ENCODE measurements at places on chromosomes 7 and 10. TPM values are rescaled to one million over a fixed set of nuclear protein-coding genes. Genes with fewer than 3 reads are reported as not detected.

DNA sequence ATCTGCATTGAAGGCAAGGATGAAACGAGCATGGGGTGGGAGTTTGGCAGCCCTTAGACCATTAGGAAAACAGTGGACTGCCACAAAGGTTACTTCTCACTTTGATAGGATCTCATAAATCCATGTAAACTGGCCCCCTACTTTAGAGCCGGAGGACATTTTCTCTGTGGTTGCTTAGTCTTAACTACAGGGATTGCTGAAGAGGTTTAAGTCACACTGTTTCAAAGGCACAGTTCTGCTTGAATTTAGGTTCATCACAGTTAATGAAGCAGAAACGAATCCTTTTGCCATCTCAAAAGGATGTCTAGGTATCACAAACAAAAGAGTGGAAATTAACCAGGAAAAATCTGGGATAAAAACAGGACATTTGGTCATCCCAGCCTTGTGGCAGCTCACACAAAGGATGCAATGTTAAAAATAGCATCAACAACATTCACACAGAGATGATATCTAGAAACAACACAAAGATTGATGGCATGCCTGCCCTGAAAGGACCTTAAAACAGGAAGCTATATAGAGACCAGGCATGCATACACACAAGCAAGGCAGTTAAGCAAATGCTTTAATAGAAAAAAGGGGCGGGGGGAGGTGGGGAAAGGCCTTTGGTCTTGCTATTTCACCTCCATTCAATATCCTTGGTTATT lies 74.0 kb downstream of the DOCK4 start:
- H3K4me1 ChIP-seq, result no peaks in the 10 kb centered on the region
- no peak for DNase-seq
- no peaks in the 10 kb centered on the region for H3K36me3 ChIP-seq
- no peak overlapping the region for H3K27ac ChIP-seq

DNA sequence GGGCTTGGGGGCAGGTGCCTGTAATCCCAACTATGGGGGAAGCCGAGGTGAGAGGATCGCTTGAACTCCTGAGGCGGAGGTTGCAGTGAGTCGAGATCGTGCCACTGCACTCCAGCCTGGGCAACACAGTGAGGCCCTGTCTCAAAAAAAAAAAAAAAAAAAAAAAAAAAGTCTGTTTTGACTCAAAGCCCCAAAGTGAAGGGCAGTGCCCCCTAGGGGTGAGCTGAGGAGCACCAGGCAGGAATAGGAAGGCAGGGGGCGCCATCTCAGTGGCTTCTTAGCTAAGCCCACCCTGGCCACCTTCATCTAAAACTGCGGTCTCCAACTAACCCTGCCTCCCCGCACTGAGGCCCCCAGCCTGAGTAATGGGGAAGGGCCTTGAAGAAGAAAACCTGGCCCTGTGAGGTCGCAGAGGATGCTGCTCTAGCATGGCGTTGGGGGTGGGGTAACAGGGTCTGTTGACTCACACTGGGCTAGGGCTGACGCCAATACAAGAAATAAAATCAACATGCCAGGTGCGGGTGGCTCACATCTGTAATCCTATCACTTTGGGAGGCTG lies 9.8 kb downstream of the PODXL start:
- no peak overlapping the region for H3K4me3 ChIP-seq
- H3K27me3 ChIP-seq, result no peaks in the 10 kb centered on the region

The TMEM254 gene
- 11.8 TPM for total RNA-seq

DNA sequence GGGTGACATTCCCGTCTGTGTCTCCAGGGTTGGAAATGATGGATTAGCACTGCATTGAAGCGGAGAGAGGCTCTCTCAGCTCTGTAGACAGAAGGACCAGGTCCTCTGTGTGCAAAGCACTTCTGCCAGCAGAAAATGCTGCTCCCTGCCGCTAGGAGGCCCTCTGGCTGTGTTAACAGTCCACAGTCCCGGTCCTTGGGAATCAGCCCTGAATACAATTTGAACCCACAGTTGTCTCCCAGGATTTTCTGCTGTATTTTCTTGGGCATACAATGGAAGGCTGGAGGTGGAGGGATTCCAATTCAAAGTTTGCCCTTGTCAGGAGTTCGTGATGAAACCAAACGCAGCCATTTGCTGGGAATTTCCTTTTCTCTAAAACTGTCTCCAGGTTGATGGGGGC lies 205.2 kb downstream of the GLRX3 start:
- H3K27me3 ChIP-seq, result no peaks in the 10 kb centered on the region
- no peak overlapping the region for H3K27ac ChIP-seq
- no peaks in the 10 kb centered on the region for H3K36me3 ChIP-seq
- no peaks in the 10 kb centered on the region for H3K4me1 ChIP-seq

DNA sequence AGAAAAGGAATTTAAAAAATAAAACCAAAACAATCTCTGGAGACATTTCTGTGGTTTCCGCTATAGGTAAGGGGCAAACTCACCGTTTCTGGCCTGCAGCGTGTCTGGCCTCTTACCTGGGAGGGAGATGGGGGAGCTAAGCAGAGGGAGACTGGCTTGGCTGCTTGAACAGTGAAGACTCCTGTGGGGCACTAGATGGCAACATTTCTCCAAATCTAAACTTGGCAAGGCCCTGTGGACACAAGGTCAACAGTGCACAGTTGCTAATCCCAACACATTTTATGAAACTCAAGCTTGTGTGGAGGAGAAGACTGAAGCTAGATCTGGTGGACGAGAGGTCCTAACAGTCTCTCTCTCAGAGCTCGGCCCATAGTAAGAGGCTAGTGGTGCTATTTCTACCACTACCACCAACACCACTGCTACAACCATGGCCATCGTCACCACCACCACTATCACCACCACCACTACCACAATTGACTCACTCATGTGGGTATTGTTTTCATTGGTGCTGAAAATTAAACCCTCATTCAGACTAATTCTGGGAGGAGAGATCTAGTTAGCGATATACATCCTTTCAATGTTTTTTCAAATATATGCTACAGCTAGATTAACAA lies 28.4 kb upstream of the CDHR3 start:
- no peak overlapping the region for H3K27ac ChIP-seq
- no peaks in the 10 kb centered on the region for H3K36me3 ChIP-seq
- H3K27me3 ChIP-seq, result no peaks in the 10 kb centered on the region
- no peak for DNase-seq
- no peak overlapping the region for H3K4me3 ChIP-seq

The TMEM106B gene
- 26.8 TPM for total RNA-seq

GRCh38 chr10:132845041-132845551 lies 59.1 kb upstream of the NKX6-2 start:
- H3K4me1 ChIP-seq, result peaks cover 5% of the 10 kb centered on the region
- DNase-seq, result no peak
- no peak overlapping the region for H3K4me3 ChIP-seq
- no peak overlapping the region for H3K27ac ChIP-seq

The SLC26A5 gene
- not detected for total RNA-seq

DNA sequence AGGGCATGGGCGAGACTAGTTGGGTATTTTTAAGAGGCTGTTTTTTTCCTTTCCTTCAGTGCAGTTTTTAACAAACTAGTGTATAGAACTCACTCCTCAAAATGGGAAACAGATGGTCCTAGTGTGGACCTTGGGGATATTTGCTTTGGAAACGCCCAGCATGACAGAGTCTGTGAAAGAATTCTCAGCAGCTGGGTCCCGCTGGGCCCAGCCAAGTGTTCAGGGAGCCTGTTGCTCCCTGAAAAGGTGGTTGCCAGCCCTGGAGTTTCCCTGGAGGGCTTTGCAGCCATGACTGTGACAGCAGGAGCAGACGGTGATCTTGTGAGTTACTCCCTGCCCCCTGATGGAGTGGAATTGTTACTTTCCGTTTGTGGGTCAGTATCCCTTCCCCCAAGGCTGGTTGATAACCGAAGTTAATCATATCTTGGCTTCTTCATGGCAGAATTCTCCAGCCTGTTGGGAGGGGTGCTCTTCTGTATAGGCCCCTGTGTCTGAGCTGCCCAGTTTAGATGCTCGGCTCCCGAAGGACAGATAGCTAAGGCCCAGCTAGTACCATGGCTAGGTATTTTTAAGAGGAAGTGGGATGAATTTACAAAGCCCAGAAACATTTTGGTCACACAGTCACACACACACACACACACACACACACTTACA lies 278.6 kb upstream of the HABP2 start:
- no peak overlapping the region for H3K27ac ChIP-seq
- no peaks in the 10 kb centered on the region for H3K27me3 ChIP-seq
- H3K4me3 ChIP-seq, result no peak overlapping the region
- DNase-seq, result no peak

- no peak overlapping the region for H3K27ac ChIP-seq
- H3K4me3 ChIP-seq, result no peak overlapping the region
- no peak for DNase-seq
- no peaks in the 10 kb centered on the region for H3K27me3 ChIP-seq
Observed at GRCh38 chr7:20438248-20438647, 107.5 kb downstream of the ITGB8 start.

- peak overlapping the region; percentile 87 for H3K27ac ChIP-seq
- H3K4me1 ChIP-seq, result peaks cover 68% of the 10 kb centered on the region
- DNase-seq, result no peak
Observed at GRCh38 chr10:8405596-8405995, 351.1 kb downstream of the GATA3 start.

The TMEM140 gene
- 6.6 TPM for total RNA-seq

- H3K4me1 ChIP-seq, result peaks cover 14% of the 10 kb centered on the region
- H3K4me3 ChIP-seq, result no peak overlapping the region
- H3K27ac ChIP-seq, result no peak overlapping the region
- H3K27me3 ChIP-seq, result no peaks in the 10 kb centered on the region
Observed at GRCh38 chr7:140669352-140669751, 3.4 kb upstream of the ADCK2 start.

- DNase-seq, result no peak
- H3K27me3 ChIP-seq, result no peaks in the 10 kb centered on the region
- H3K4me1 ChIP-seq, result no peaks in the 10 kb centered on the region
- H3K36me3 ChIP-seq, result no peaks in the 10 kb centered on the region
- H3K4me3 ChIP-seq, result no peak overlapping the region
- no peak overlapping the region for H3K27ac ChIP-seq
Observed at GRCh38 chr7:17044396-17044795, 162.6 kb upstream of the AGR3 start.

DNA sequence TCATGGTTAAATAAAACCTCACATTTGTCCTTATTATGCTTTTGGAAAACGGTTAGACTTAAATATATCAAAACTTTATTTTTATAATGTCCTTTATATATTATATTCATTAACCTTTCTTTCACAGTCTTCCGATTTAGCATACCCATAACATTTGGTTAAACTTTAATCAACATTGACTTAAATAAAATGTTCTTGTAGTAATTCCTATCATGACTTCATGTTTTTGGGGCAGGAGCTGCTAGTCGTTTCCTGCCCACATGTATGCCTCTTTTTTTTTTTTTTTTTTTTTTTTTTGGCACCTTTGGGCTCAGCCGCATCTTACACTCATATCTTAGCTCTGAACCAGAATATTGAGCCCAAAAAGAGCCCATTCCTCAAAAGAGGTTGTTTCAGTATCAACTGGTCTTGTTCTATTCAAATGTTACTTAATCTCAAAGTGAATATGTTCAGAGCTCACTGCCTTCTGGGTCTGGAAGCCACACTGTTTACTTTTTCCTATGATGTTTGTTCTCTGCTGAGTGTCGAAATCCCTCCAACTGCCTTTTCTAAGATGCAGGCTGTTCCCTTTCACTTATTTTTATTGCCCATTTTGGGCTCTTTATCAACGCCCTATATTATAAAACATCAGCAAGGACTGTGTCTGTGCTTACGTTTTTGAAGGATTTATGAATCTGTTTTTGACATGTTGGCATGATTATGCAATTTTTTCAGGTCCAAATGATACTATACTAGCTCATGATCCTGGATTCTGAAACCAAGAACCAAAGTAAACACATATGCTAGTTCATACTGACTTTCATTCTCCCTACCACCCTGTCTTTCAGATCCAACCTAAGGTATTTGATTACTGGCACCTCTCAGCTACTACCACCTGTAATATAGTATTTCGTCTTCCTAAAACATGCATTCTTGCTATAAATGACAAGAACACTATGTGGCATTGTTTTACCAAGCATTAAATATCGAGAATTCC lies 914.4 kb downstream of the PCDH15 start:
- no peak for DNase-seq
- H3K36me3 ChIP-seq, result no peaks in the 10 kb centered on the region
- no peak overlapping the region for H3K4me3 ChIP-seq
- no peak overlapping the region for H3K27ac ChIP-seq
- H3K4me1 ChIP-seq, result no peaks in the 10 kb centered on the region

DNA sequence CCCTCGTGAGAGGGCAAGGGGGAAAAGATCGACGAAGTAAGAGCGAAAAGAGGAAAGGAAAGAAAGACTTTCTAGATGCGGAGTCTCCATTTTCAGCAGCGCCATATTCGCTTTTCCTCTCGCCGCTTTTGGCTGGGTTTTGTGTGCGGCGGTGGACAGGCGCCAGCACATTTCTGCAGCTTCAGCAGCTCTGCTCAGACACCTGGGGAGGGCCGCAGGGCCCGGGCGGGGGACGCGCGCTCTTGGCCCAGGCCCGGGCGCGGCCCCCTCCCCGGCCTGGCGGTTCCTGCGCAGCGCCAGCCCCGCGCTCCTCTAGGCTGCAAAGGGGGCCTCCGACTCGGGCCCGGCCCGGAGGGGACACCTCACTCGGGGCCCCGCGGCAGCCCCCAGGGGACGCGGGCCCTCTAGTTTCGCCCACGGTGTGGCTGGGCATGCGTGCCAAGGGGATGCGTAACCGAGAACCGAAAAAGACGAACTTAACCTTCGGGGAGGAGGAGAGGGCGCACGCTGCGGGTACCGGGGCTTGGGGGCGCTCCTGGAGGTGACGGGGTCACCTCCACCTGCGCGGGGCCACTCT lies 34.5 kb upstream of the EBLN1 start:
- peak overlapping the region; percentile 66 for H3K4me3 ChIP-seq
- H3K4me1 ChIP-seq, result peaks cover 2% of the 10 kb centered on the region
- H3K36me3 ChIP-seq, result no peaks in the 10 kb centered on the region

The TMEM229A gene
- total RNA-seq, result not detected

The OR2A12 gene
- not detected for total RNA-seq

DNA sequence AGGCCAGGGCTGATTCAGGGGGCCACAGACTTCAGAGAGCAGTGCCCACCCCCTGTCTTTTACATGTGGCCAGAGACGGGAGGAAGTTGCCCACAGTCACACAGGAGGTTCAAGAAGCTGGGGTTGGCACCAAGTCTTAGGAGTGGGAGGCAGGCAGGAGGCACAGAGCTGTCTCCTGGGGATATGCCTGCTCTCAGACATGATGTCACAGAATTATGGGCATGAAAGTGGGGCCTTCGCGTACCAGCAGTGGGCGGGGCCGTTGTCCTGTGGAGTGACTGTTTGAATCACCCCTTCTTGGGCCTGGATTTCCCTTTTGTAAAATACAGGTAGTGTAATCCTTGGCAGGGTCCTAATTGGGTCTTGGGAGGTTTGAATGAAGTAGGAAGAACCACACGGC lies 81.2 kb upstream of the PPIF start:
- H3K27ac ChIP-seq, result no peak overlapping the region
- H3K4me3 ChIP-seq, result no peak overlapping the region
- H3K4me1 ChIP-seq, result peaks cover 24% of the 10 kb centered on the region
- H3K36me3 ChIP-seq, result no peaks in the 10 kb centered on the region
- H3K27me3 ChIP-seq, result no peaks in the 10 kb centered on the region
- DNase-seq, result no peak

- H3K27ac ChIP-seq, result no peak overlapping the region
- DNase-seq, result no peak
- H3K27me3 ChIP-seq, result no peaks in the 10 kb centered on the region
- H3K36me3 ChIP-seq, result no peaks in the 10 kb centered on the region
- H3K4me3 ChIP-seq, result no peak overlapping the region
Observed at GRCh38 chr10:101464599-101464998, 110.6 kb downstream of the BTRC start.

GRCh38 chr7:75595766-75596165 lies 103.6 kb downstream of the SPDYE5 start:
- DNase-seq, result no peak
- H3K27ac ChIP-seq, result no peak overlapping the region
- no peaks in the 10 kb centered on the region for H3K27me3 ChIP-seq
- no peaks in the 10 kb centered on the region for H3K4me1 ChIP-seq

The LRRC61 gene
- 32.0 TPM for total RNA-seq
